ENCODE measurements at places on chromosomes 3 and 15. TPM values are rescaled to one million over a fixed set of nuclear protein-coding genes. Genes with fewer than 3 reads are reported as not detected.

- DNase-seq: peak; percentile 71
Measured at GRCh38 chr3:67381667-67382272, 272.6 kb downstream of the SUCLG2 start.

DNA sequence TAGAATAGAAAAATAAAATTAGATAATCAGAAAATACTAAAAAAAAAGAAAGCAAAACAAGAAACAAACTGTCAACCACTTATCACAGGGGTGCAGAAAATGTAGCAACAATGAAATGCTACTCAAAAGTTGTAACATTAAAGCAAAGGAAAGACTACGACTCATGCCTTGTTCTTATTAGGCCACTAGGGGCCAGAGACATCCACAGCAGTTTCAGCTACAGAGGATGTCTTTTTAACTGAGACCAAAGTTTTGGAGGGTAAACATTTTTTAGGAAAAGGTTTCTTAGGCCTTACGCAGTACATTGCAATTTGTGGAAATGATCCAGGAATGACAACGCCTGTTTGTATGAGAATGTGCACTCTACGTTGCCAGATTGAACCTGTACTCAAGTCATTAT is 15.4 kb upstream of the CADM2 start:
- DNase-seq: no peak

- DNase-seq: peak; percentile 61
Measured at GRCh38 chr3:44476181-44476611, 1.3 kb downstream of the ZNF445 start.

- no peak for DNase-seq
Measured at GRCh38 chr15:40929660-40930429, 705 bp downstream of the DLL4 start.

GRCh38 chr3:144585408-144585807 is 613.8 kb downstream of the DIPK2A start:
- no peak for DNase-seq

DNA sequence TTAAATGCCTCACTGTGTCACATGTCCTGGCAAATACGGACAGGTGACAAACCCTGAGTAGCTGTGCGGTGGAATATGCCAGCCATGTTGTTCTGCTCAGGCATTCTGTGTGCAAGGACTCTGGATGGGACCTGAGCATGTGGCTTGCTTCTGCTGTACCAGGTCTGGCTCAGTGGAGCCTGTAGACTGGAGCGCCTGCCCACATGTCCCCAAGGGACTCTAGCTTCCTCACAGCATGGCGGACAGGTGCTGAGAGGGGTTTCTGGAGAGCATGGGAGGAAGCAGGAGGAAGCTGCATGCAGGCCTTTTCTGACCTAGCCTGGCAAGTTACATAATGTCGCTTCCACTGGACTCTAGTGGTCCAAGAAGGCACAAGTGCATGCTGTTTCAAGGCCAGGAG is 96.3 kb downstream of the PLXNA1 start:
- DNase-seq: no peak

GRCh38 chr3:14401692-14402303 is 608 bp upstream of the SLC6A6 start:
- no peak for DNase-seq

DNA sequence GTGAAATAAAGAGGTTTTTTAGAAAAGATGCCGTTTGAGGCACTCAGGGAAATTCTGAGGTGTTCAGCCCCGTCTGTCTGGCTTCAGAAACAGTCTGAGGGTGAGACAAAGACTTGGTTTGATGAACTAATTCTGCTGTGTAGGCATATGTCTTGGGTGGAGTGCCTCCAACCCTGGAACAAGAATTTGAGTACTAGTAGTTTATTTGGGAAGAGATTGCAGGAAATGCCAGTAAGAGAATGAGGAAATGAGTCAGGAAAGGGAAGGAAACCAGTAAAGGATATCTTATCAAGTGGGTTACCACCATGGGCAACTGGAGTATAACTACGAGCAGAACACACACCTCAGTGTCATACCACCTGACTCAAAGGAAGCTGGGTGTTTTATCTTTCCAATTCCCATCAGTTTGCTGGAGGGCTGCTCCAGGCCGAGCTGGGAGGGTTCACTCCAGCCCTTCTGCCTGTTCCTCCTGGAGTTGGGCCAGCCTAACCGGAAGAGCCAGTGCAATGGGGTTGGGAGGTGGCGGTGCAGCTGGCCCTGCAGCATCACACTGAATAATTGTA is 75.3 kb downstream of the TGFBR2 start:
- DNase-seq: no peak

DNA sequence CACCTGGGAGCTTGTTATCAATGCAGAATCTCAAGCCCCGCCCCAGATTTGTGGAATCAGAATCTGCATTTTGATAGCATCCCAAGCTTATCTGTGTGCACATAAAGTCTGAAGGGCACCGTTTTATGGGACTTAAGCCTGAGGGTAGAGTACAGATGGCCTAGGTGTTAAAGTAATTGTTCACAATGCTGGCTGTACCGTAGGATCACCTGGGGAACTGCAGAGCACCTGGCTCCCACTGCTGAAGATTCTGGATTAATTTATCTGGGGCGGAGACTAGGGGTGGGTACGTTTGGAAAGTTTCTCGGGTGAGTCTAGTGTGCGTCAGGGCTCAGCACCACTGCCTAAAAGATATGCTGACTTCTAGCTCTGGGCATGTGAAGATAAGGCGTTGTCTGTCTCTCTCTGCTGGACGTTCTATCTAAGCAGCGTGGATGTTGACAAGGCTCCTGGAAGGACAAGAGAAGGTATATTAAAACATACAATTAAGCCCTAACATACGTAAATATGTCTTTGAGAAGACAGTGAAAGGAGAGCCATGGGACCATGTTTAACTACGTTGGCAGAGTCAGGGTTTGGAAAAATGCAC is 63.2 kb upstream of the RASGRP1 start:
- no peak for DNase-seq

GRCh38 chr15:90780916-90781315 is 63.8 kb downstream of the BLM start:
- peak; percentile 74 for DNase-seq

GRCh38 chr3:183210341-183210740 is 42.7 kb upstream of the B3GNT5 start:
- no peak for DNase-seq

DNA sequence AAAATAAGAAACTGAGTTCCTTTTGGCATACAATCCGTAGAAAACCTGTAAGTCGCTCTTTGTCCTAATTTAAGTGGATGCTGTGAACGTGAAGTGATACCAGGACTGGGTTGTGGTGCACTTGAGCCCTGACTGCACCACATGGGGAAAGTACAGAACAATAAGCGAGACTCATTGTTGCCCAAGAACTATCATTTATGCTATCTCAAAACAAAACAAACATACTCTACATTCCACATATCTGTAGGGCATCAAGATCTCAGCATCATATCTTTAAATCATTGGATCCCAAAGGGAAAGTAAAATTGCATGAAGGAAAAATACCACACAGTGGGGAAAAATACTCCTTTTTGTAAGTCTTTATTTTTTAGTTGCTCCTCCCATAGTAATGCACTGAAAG is 580.3 kb downstream of the MECOM start:
- DNase-seq: no peak

DNA sequence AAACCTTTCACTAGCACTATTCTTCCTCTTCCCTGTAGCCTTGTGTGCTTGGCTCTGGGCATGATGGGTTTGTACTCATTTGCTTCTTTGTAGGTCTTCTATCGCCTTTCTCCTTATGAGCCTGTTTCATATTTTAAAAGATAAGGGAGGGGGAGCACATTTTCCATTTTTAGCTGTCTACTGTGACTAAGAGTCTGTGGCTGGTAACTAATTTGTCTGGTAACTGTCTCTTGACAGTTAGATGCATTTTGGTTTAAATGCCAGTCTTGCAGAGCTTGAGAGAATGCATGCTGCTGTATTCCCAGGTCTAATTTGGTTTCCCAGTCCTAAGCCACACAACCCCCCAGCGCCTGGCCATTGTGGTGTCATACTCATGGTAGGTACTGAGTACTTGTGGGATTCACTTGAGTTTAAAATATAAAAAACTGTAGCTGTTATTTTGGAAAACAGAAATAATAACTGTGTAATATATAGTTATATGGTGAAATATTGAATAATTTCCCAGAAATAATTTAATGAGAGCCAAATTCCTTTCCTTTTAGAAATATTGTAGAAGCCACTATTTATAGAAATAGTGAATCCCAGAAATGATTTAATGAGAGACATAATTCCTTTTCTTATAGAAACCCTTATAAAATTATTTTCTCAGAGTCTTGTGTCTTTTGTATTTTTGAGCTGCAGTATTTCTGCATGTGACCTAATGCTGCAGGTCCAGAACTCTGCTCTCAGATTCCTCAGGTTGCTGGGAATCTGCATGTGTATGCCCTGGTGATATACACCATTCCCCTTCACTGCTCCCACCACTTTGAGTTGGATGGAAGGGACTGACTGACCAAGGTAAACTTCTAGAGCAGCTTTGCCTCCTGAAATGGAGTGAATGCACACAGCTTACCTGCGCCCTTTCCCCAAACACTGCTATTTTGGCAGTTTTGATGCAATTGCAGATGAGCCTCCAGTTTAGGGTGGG is 13.9 kb upstream of the GPR171 start:
- peak; percentile 44 for DNase-seq

- DNase-seq: no peak
Measured at GRCh38 chr15:77851691-77852090, 219.0 kb upstream of the LINGO1 start.

DNA sequence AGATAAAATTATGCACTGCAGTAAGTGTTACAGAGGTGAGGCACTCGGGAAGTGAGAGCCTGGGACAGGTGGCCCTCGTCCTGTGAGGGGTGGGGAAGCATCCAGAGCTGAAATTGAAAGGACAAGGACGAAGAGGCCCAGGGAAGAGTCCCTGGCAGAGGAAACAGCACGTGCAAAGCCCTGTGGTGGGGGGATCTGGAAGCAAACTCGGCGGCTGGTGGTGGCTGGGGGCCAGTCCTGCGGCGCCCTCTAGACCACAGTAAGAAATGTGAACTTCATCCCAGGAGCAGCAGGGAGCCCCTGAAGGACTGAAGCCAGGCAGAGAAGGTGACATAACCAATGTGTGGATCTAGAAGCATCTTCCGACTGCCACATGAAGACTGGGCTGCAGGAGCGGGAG is 42.8 kb downstream of the GRIP2 start:
- no peak for DNase-seq

DNA sequence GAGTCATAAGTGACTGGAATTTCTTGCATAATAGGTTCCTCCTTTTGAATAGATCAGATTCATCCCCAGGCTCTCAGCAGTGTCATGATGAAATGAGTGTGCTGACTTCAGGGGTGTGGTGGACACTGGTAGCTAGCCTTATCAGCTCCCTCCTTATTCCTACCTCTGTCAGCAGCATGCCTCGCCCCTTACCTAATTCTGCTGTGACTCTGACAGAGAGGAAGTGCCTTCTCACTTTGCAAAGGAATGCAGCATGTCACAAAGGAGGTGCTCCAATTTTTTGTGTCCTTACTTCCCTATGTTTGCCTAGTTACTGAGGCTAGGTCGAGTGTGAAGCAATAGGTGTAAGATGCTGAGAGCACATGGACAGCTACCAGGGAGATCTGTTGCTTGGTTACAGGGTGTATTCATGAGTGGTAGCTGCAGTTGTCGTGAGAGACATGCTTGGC is 90.6 kb downstream of the TNFAIP8L3 start:
- no peak for DNase-seq

DNA sequence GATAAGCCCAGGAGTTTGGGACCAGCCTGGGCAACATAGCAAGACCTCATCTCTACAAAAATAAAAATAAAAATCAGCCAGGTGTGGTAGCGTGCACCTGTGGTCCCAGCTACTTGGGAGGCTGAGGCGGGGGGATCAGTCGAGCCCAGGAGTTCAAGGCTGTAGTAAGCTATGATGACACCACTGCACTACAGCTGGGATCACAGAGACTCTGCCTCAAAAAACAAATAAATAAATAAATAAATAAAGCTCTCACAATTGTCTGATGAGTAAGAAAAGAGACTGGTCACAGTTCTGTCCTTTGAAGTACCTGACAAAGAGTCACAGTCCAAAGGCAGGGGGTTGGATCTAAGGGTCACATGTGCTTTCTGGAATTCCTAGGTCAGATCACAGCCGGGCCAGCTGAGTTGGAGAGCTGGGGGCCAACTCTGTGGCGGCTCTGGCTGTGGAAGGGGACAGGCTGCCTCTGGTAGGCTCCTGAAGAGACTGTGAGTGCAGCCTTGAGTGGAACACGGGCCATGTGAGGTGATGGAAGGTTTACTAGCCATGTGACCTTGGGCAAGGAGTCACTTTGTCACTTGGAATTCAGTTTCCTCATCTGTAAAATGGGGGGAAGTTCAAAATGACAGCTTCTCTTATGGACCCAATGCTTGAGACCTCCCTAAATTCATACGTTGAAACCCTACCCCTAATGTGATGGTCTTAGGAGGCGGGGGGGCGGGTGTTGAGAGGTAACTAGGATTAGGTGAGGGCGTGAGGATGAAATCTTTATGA is 47.2 kb downstream of the WHAMM start:
- DNase-seq: no peak

- no peak for DNase-seq
Measured at GRCh38 chr3:134647902-134648760, 2.7 kb downstream of the KY start.

- DNase-seq: no peak
Measured at GRCh38 chr3:132288357-132288756, 28.9 kb upstream of the ACP3 start.

GRCh38 chr3:156218353-156218744 is 98.0 kb downstream of the KCNAB1 start:
- no peak for DNase-seq

- no peak for DNase-seq
Measured at GRCh38 chr3:45676325-45677032, 12.7 kb upstream of the SACM1L start.

Gene PLA2G4E
- not detected for total RNA-seq

Gene AADACL2
- not detected for total RNA-seq

Gene LSAMP
- total RNA-seq: not detected

Gene ZNF654
- 18.7 TPM for total RNA-seq

Gene ITGB5
- total RNA-seq: 2.2 TPM

Gene CCDC9B
- total RNA-seq: 0.54 TPM

Gene CLEC3B
- total RNA-seq: not detected

Gene SLC6A11
- not detected for total RNA-seq

Gene KCNMB3
- total RNA-seq: 0.70 TPM

Gene QARS1
- total RNA-seq: 192 TPM

Gene SERPINI1
- total RNA-seq: 0.49 TPM

Gene MME
- total RNA-seq: not detected

Gene FILIP1L
- total RNA-seq: 1.4 TPM

Gene GPR156
- total RNA-seq: not detected

Gene ACKR2
- total RNA-seq: 0.69 TPM

Gene TRPM1
- not detected for total RNA-seq

Gene CELF6
- total RNA-seq: 0.21 TPM

Gene PLCH1
- 0.38 TPM for total RNA-seq

Gene CPA3
- total RNA-seq: not detected

Gene TEX55
- total RNA-seq: not detected
